ENCODE measurements at places on chromosomes 1 and 21.

- no peak for DNase-seq
Measured at GRCh38 chr1:18962121-18962721, 5.7 kb upstream of the IFFO2 start.

DNA sequence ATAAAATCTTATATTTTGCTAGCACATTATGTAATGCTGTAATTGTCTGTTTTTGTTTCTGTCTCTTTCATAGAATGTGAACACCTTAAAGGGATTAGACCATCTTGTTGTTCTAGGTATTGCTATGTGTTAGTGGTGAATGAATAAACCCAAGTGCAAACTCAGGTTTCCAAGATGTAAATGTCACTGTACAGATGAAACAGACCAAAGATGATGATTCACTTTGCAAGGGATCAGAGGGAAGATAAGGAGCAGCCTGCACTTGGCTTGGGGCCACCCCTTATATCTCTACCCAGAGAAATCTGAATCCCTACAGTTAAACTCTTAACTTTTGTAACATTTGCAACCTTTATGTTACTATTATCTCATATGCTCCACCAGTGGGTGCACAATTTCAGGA is 25.4 kb downstream of the UROD start:
- DNase-seq, result no peak

DNA sequence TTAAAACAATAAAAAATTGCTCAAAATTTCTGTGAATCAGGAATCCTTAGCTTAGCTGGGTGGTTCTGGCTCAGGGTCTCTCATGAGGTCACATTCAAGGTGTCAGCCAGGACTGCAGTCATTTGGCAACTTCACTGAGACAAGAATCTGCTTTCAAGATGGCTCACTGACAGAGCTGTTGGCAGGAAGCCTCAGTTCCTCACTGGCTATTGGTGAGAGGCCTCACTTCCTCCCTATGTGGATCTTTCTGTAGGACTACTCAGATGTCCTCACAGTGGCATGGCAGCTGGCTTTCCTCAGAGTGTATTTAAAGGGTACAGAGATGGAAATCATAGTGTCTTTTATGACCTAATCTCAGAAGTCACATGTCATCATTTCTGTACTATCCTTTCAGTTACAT is 785.7 kb downstream of the ADGRL2 start:
- no peak for DNase-seq

DNA sequence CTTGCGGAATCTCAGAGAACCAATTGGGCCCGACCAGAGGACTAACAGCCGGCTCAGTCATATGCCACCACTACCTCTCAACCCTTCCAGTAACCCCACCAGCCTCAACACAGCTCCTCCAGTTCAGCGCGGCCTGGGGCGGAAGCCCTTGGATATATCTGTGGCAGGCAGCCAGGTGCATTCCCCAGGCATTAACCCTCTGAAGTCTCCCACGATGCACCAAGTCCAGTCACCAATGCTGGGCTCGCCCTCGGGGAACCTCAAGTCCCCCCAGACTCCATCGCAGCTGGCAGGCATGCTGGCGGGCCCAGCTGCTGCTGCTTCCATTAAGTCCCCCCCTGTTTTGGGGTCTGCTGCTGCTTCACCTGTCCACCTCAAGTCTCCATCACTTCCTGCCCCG is 49.8 kb downstream of the ACP6 start:
- no peak for DNase-seq

DNA sequence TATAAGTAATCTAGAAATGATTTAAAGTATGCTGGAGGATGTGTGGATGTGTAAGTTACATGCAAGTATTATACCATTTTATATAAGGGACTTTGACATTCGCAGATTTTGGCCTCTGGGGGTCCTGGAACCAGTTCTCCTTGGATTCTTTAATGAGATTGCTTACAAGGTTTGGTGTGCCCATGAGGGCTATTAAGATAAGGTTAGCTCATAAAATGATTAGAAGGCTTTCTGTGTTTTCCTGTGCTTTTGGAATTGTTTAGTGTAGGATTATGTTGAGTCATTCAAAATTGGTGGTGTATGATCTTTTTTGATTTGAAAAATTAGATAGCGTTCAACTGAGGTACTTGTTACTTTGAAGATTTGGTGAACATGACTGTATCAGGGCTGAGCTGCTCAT is 5.6 kb downstream of the USP25 start:
- no peak for DNase-seq

- no peak for DNase-seq
Measured at GRCh38 chr1:244304656-244305055, 147.1 kb downstream of the ADSS2 start.

DNA sequence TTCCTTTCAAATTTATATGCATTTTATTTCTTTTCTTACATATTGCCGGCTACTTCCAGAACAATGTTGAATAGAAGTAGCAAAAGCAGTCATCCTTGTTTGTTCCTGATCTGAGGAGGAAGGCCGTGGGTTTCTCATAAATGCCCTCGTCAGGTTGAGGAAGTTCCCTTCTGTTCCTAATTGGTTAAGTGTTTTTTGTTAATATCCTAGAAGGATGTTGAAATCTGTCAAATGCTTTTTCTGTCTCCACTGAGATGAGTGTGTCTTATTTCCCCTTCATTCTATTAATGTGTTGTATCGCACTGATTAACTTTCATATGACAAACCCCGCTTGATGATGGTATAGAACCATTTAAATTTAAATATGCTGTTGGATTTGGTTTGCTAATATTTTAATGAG is 15.4 kb downstream of the TTLL10 start:
- no peak for DNase-seq

GRCh38 chr1:203667616-203668015 is 41.0 kb downstream of the ATP2B4 start:
- DNase-seq, result no peak

GRCh38 chr1:185353124-185353523 is 36.1 kb upstream of the IVNS1ABP start:
- DNase-seq, result no peak

GRCh38 chr1:34590211-34590623 is 164.6 kb upstream of the GJB5 start:
- DNase-seq, result peak; percentile 33

GRCh38 chr21:40853956-40854688 is 7.2 kb upstream of the DSCAM start:
- no peak for DNase-seq

GRCh38 chr21:27648560-27648959 is 681.7 kb upstream of the ADAMTS5 start:
- no peak for DNase-seq

- DNase-seq, result no peak
Measured at GRCh38 chr1:24872061-24872850, 57.8 kb downstream of the RUNX3 start.

DNA sequence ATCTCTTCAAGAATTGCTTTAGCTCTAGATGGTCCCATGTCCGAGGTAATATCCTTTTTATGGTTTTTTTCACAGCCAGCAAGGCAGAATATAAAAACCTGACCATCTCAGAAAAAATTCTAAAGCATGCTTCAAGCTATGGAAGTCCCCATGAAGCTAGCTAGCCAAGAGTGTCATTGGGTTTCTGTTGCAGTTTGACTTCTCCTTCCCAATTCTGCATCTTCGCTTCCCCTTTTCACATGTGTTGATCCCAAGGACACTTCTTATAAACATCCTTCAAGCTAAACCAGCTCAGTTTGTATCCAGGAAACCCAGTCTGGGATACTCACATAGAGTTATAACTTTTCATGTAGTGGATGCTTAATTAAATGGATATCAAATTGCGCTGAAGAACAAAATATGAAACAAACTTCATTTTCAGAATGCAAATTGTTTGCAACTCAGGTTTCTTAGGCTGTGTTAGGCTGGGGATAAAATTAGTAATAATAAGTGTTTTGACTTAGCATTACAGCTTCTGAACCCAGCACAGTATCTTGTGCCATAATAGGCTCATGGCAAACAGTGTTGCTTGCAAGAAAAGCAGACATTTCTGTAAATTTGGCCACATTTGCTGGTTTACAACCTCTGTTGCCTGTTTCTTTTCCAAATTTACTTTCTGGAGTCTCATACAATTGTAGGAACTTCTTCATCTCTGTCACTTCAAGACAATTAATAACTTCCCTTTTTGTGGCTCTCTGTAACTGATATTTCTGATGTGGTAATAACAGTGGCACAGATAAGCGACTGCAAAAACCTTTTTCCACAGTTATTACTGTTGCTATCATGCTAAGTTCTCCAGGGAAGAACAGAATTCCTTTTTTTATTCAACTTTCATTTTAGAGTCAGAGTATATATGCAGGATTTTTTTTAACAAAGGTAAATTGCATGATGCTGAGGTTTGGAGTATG is 53.2 kb downstream of the NCAM2 start:
- no peak for DNase-seq

DNA sequence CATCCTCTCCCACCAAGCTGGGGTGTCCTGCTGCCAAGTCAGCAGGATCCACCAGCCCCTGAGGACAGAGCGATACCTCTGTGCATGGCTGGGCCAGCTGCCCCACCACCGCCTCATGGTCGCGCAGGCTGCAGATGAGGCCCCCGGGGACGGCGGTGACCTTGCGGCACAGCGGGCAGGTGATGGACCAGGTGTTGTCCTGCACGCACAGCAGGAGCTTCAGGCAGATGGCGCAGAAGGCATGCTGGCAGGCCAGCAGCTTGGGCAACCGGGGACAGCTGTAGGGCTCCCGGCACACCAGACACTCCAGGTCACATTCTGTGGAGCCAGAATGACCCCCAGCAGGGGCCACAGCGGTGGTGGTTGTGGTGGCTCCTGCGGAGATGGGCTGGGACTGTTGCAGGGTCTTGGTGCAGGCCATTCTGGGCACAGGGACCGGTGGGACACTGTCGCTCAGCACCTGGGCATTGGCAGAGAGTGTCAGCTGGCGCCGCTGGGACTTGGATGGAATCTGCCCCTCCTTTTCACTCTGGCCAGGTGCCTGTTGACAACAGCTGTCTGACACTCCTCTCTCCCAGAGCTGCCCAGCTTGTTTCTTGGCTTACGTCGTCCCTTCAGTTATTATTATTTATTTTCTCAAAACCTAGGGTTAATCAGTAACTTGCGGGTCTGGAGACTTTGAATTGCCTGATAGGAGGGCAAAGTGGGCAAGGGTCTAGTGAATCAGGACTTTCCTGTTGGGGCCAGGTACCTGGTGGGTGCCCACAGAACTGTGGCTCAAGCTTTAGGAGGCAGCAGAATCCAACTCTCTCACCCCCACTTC is at the start of gene RNF186:
TSS of gene RNF186 (minus strand) at position 603 of the 823 bp plus-strand sequence. CDS start at position 421, 182 bp downstream.
- no peak for DNase-seq

- DNase-seq, result no peak
Measured at GRCh38 chr1:61523229-61523628, 201.7 kb downstream of the TM2D1 start.

DNA sequence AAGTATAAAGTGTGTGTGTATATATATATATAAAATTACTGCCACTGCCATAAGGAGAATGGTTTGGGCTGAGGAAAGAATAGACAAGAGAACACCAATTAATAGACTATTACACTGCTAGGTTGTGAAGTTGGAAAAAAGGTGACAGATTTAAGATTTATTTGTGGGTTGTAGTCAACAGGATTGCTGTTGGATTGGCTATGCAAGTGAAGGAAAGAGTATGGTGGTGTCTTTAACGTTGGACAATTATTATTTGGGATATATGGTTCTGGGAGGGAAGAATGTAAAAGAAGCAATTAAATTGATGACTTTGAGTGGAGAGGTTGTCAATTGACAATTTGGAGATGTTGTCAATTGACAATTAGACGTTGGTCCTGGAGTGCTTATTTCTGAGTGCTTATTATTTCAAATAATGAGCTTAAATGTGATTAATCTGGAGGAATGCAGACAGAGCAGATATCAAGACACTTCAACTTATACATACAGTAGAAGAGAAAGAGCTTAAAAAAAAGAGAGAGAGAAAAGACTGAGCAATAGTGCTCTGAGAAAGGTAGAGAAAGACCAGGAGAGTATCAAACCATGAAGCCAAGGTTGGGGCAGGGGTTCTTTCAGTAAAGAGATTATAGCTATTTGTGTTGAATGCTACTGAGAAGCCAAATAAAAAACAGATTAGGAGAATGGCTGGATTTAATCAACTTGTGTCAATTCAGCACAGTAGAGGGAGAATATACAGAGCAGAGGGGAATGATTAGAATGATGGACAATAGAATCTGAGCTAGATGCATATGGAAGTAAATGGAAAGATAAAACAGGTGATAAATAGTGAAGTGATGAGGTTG is 9.7 kb downstream of the PTGS2 start:
- no peak for DNase-seq

DNA sequence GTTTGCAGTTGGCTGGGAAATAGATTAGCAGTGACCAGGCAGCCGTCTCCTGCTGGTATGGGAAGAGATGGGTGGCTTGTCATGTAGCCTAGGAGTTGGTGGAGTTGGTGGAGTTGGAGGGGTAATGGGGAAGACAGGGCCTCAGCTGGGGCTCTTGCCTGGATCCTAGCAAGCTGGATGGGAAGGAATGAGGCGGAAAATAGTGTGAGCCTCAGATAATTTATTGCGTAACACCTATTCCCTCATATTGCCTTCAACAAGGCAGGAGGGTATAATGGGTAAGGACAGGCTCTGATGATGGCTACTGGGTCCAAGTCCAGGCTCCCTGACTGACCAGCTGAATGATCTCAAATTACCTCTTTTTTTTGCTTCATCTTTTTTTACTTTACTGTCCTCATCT is 12.6 kb downstream of the MAP7D1 start:
- DNase-seq, result no peak

GRCh38 chr1:230828421-230828820 is 39.9 kb downstream of the C1orf198 start:
- DNase-seq, result peak; percentile 37

DNA sequence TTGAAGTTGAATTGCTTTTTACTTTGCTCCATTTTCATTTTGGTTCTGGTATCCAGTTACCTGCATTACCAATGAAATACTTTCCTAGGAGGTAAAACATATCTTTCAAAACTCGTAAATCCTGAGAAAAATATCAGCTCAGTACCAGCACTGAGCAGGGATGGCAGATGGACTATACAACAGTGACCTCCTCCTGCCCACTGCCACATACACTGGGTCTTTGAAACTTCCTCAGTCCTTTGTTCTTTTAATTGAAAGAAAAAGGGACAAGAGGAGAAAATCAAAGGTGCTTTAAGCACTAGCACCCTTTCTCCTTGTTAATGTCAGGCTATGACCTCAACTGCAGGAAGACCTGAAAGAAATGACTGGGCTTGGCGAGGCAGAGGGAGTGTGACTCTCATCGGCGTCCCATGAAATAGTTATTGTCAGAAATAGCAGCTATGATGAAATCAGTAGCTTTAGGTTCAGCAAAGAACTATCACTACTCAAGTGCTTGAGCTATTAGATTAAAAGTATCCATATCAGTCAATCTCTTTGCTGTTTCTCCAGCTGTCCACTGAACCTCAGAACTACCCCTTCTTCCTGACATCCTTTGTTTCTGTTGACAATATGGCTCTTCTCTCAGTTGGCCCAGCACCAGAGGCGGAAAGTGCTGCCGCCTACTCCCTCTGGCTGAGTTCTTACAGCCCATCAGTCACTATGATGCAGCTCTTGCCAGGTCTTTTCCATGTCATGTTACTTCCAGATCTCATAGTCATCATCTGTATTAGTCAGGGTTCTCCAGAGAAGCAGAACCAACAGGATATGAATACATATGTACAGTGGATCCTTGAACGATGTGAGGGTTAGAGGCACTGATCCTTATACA is 207.0 kb upstream of the MAP1LC3C start:
- DNase-seq, result no peak

GRCh38 chr1:18201997-18202719 is 94.6 kb downstream of the IGSF21 start:
- DNase-seq, result no peak

GRCh38 chr1:223751696-223752095 is 39.4 kb downstream of the CAPN2 start:
- DNase-seq, result no peak
